ENCODE measurements at places on chromosomes 3 and 15.

DNA sequence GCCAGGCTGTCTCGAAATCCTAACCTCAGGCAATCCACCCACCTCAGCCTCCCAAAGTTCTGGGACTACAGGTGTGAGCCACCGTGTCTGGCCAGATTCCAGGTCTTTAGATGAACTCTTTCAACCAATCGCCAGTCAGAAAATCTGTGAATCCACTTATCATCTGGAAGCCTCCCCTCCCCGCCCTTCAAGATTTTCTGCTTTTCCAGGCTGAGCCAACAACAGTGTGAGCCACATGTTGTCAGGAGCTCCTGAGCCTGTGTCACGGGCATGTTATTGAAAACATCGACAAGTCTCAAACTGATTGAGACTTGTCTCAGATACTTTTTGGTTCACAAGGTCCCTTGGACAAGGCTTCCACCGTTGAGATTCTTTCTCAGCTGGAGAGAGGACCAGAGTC, 52.0 kb upstream of the TRPM1 start:
- no peak for DNase-seq

GRCh38 chr15:41115161-41115651, 874 bp downstream of the INO80 start:
- no peak for DNase-seq

DNA sequence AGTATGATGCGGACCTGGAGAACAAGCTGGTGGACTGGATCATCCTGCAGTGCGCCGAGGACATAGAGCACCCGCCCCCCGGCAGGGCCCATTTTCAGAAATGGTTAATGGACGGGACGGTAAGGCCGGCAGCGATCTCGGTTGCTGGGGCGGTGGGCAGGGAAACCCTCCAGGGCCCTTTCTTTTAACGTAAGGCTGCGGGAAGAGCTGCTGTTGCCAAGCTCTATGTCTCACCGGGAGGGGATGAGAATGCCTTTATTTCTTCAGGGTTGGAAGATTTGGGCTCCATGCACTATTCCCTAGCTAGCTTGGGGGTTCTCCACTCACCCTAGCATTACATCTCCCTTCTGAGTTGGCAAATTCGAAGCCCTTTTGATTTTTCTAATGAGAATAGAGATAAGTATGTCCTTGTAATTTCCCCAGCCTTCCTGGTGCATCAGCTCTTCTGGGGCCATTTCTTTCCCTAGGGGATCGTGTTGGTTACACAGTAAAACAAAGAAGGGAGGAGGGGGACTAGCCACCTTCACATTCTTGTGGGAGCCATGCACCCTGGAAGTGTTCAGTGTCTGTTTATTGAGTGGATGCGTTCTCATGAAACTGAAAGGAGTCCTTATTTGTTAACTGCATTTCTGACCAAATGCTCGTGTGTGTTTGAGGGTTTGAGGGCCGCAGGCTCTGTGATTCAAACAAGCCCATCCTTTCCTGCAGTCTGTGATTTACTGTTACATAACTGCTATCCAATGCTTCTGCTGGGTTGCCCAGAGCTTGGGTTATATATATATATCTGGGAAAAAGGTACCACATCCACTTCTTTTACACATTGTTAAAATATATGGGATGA, 982 bp downstream of the TAGLN3 start:
- no peak for DNase-seq

DNA sequence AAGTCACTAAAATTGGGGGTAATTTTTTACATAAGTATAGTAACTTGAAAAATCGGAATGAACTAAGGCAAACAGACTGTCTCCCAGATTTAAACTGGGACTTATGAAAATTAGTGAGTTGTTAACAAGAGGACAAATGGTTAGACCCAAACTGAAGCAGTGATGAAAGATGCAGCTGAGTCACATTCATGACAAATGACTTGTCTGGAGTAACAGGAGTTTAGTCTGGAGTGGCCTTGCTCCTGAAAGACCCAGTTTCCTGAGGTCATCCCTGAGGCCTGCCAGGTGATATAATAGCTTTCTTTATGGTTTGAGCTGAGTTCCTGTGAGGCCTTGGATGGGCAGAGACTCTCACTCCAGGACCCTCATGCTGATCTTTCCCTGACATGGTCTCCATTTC, 9.6 kb upstream of the CTDSPL start:
- DNase-seq = no peak

DNA sequence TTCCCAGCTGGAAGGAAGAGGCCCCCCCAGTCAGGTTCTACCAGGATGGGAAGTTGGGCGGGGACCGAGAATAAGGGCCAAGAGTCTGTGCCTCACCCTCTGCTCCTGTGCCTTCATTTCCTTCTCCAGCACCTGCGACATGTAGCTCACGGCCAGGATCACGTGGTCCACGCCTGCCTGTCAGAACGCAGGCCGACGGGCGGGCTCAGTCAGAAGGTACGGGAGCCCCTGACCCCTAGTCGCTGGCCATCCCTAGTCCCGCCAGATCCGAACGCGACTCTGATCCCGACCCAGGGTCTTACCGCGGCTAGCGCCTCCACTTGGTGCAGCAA, 489 bp downstream of the GMPPB start:
- peak; percentile 29 for DNase-seq

- no peak for DNase-seq
These were observed 20.8 kb downstream of the SLC28A1 start for GRCh38 chr15:84905016-84905916.

DNA sequence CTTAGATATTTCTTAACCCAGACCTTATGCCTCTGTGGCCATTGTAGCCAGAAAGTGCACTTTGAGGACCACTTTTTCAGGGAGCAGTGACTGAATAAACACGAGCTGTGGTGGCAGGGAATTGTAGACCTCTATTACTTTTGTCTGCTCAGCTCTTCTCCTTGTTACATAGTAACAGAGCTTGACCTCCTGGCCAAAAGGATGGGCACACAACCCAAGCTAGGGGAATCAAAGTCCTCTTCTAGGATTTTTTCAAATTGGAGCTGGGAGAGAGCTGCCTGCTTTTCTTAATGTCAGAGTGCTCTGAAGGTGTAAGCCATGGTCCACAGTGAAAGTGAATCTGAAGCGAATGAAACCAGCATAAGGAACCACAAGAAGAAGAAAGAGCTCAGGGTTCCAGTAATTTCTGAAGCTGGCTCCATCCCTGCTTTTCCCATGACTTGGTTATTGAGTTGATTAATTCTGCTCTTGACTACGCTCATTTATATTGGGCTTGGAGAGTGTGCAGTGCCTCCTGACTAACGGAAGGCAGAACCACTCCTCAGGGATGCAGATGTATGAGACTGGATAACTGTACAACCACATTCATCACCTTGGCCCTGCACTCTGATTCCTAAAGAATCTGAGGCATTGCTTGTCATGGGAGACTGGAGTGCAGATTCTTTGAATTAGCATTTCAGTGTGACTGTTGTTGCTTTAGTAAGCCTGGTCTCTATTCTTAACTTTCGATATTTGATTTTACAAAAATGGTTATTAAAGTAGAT, 60.9 kb downstream of the TLNRD1 start:
- DNase-seq = no peak

GRCh38 chr3:192022412-192022811, 561.4 kb downstream of the PYDC2 start:
- DNase-seq = no peak

GRCh38 chr15:74549816-74550215, 8.8 kb downstream of the ARID3B start:
- no peak for DNase-seq

DNA sequence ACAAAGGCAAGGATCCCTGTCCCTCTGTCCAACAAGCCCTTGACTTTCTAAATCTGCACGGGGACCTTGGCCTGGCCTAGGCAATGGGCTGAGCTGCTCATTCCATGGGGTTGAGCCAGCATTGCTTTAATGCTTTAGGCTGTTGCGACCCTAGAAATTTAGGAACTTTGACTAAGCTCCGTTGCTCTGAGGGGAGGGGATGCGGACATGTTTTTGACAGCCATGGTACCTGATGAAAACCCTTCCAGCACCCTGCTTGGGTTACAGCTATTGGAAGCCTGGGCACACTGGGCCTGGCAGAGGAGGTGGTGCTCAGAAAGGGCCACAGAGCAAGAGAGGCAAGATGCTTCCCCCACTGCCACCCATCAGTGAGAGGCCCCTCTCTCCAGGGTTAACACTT, 37.1 kb downstream of the SYNM start:
- DNase-seq = no peak

GRCh38 chr3:146550743-146551510, 6.5 kb upstream of the PLSCR1 start:
- no peak for DNase-seq

DNA sequence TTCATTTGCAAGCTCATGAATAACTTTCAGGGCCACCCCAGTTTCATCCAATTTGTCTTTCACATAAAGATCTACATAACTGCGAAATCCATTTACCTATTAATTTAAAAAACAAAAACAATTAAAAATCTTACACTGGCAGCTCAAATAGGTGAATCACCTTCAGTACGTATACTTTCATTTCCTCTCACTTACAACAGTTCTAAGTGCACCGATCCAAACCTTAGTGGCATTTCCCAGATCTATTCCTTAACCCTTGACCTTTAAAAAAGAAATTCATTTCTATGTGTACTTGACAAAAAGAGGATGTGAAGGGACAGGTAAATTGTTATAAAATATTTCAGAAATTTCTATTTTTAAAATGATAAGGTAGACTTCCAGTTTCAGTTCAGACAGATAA, 30.8 kb downstream of the TOP2B start:
- no peak for DNase-seq

DNA sequence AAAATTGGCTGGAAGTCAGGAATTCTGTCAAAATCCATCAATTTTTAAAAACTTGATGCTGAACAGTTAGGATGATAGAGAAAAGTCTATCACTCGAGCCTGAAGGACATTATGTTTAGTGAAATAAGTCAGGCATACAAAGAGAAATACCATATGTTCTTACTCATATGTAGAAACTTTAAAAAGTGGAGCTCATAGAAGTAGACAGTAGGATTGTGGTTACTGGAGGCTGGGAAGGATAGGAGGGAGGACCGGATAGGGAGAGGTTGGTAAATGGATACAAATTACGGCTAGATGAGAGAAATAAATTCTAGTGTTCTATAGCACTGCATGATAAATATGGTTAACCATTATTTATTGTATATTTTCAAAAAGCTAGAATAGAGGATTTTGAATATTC, 389.5 kb upstream of the RASGRP1 start:
- DNase-seq = no peak

DNA sequence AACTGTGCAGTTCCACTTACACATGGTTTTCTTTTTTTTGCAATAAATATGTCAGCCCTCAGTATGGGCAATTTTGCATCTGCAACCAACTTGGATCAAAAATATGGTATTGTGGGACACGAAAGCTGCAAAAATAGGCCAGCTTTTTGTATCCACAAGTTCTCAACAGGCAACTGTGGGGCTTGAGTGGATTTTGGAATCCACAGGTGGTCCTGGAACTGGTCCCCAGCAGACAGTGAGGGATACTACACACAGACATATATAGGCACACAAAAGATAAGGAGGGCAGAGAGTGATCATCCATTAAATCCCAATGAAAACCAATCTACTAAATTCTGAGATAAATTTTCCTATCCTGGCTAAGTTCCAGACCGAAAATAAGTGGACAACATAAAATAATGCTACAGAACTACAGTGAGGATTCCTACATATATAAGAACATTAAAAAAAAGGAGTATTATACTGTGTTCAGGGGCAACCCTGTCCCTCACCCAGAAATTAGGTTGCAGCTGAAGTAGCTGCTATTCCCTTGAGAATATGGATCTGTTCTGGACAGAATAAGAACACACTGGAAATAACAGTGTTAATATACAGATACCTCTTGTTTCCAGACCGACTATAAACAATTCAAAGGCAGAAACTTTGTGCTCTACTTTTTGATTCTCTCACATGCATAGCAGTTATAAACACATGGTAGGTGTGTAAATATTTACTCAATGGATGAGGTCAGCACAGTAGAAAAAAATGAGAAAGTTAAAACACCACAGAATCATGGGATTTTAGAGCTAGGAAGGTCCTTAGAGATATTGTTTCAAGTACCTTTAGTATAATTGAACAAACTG, 25.4 kb downstream of the DENND4A start:
- DNase-seq = no peak

DNA sequence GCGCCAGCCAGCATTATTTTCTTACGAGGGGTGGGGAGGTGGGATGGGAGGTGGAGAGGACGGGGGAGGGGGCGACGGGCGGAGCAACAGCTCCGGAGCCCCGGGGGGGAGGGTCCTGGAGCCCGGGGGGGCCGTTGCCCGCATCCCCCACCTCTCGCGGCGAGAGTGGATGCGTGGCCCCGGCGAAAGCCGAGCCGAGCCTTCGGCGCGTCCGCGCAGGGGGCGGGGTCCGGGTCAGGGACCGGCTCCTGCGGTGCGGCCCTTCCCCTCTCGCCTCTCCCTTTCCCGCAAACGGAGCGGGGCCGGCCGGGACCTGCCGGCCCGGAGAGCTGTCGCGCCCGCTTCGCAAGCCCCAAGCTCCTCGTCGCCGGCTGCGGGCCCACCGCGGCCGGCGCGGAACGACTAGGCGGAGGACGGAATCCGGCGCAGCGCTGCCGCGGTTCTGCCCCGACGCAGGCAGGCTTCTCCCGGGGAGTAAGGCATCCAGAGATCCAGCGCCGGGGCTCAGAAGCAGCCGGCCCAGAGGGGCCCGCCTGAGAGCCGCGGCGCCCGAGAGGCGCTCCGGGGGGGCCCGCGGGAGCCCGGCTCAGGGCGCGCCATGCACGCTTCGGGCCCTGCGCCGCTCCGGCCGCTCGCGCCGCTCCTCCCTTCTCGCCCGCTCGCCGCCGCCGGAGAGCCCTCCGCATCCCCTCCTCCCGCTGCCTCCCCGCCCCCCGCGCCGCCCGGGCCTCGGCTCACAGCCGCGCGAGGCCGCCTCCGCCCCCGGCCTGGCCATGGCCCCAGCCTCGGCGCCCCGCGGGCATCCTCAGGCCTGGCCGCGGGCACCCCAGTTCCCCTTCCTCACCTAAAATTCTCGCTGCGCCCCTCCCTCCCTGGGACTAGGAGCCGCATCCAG, 459 bp upstream of the ADCY5 start:
- DNase-seq = no peak

DNA sequence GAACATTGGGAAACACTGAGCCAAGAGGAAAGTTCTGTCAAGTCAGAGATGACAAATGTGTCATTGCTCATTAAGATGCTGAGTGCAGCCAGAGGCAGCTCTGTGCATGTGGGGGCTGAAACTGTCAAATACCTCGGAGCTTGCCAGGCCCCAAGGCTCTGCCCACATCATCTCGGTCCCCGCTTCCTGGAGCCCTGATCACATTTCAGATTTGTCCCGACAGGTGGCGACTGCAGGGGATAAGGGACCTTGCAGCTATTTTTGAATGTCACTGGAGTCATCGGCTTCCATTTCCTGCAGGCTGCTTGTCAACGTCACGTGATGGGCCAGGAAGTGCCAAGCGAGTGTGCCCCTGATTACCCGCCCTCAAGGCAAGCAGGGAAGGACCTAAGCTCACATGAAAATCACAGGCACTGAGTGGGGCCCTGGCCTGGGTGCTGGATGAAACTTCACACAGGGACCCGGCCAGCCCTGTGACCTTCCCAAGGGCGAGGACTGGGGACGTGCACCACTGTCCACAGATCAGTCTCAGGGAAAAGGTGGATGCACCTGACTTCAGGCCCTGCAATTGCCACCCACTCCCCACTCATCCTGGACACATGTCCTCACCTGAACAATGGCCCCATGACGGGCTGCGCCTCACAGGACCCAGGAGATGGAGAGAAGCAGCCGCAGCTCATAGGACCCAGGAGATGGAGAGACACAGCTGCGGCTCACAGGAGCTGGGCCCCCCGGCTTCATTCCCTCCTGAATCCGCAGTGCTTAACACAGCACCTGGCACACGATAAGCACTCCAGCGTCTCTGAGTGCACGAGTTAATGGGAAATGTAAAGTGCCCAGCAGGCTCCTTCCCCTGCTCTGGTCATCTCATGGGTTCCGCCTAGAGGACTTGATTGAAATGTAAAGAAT, 73.4 kb downstream of the NUP210 start:
- peak; percentile 34 for DNase-seq

Measured in activated CD8-positive, alpha-beta memory T cell treated with anti-CD3 and anti-CD28 coated beads for 1 hour (primary cell).